ENCODE measurements at places on chromosomes 5 and 9.

DNA sequence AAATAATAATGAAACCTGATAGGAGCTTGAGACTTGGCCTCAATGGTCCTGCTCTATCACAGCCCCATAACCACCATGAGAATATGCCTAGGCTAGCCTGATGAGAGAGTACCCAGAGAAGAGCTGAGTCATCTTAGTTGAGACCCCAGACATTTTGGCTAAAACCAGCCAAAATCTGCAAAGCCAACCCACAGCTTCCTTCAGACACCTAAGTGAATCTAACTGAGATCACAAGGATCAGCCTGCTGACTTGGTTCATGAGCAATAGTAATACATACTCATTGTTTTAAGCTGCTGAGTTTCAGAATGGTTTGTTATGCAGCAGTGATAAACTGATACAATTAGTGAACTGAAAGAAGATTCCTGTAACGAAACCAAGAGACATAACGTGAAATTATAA lies 473.7 kb upstream of the PTGER4 start:
- DNase-seq: no peak

- no peak for DNase-seq
Measured at GRCh38 chr9:129283291-129283691, 105.2 kb upstream of the IER5L start.

GRCh38 chr5:33282157-33282556 lies 158.6 kb upstream of the TARS1 start:
- DNase-seq: no peak

DNA sequence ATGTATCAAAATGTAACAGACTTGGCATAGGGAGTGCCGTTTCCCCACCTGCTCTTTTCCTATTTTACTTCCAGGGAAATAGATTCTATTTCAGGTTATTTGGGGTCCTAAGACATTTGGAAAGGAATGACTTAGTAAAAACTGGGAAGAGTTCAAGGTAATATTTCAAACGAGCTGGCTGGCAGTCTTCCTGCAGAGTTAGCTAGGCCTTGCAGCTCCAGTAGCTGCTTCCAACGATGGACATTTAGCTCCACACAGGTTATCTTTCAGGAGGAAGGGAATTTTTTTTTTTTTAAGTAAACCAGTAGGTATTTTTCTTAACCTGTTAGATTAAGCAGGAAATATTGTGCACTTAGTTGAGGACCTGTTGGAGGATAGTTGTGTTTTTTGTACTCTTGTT lies 45.2 kb downstream of the TLE4 start:
- DNase-seq: no peak

DNA sequence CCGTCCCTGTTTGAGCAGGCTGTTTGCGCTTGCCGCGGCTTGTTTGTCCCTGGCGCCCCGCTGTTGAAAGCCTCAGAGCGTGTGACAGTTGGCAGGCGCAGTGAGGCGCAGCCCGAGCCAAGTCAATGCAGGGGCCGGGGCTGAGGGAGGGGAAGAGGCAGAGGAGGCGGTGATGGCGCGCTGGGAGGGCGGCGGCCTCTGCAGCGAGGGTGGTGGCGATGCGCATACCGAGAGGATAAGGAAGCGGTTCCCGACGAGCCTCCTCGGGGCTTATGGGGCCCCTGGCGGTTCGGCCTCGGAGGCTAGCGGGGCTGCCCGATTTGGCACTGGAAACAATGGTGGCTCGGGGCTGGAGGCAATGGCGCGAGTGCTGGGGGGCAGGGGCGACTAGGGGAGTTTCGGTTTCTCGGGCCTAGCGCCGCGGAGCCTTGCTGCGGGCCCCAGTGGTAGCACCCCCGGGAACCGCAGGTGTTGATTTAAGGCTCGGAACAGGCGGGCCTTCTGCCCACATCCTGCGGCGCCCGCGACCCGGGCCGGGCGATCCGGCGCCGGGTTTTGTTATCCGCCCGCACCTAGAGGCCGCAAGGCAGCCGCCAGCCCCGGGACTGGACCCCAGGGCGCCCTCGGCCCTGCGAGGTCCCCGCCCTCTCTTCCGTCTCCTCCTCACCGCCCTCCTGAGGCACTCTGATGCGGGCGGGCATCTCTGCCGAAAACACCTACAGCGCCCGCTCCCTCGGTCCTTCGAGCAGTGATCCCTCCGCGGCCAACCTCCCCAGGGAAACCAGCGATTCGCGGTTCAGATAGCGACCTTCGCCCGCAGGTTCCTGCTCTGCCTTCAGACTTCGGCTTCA lies 947 bp upstream of the LNPEP start:
- DNase-seq: peak; percentile 84

DNA sequence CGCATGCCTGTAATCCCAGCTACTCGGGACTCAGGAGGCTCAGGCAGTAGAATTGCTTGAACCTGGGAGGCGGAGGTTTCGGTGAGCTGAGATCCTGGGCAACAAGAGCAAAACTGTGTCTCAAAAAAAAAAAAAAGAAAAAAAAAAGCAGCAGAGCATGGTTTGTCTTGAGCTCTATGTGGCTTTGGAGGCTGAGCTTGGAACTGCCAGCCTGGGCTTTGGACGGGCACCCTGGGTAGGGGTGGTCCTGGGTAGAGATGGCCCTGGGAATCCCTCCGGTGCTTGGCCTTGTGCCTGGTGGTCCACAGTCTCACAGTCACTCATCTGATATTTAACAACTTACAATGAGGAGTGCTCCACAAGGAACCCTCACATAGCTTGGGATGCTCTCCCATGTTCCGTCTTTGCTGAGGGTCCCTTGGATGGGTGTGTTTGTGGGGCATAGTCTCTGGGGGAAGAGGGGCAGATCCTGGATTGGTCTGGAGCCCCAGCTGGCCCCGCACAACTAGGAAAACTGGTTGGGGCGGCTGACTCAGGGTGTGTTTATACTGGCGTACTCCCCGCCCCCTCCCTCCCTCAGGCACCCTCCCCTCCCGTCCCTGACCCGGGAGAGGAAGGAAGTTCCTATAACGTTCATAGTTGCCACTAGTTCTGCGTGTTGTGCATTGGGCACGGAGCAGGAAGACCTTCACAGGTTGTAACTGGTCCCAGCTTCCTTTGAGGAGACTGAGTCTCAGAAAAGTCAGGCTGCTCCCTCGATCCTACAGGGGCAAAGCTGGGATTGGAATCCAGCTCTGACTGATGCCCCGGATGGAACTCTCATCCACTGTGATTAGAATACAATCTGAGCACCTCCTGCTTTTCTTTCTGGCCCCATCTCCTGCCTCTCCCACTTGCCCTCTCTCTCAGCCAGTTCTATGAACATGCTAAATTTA lies 11.2 kb downstream of the IER5L start:
- peak; percentile 26 for DNase-seq

DNA sequence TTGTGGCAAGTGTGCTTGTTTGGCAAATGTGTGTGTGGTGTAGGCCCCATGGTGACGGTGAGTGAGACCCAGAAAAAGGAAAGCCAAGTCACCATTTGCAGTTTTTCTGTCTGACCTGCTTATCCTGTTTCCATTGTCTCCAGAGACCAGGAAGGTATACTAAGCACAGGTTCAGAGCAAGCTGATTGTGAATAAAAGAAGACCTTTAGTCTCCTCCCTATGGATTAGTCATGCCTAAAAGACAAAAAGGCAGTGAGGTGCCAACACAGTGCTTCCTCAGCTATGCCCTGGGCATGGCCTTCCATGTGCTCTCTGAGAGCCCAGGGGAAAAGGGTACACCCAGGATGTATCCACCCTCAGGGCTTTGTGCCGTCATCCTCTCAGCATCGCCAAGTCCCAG lies 49.2 kb upstream of the SHOC1 start:
- DNase-seq: no peak

DNA sequence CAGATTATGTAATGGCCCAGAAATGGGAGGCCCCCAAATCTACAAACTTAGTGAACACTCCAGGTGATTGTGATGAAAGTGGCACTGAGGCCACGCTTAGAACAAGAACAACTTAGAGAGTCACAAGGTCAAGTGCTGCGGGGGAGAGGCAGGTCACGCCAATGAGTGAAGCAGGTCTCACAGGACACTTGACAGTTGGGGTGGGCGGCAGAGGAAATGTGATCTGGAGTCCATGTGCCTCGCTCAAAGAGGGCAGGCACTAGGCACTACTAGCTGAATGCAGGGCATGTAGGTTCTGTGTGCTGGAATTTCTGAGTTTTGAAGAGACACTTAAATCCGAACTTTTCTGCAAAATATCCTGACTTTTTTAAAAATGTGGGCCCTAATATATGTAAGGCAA lies 193.2 kb upstream of the RORB start:
- no peak for DNase-seq

GRCh38 chr5:100595152-100595811 lies 60.1 kb downstream of the FAM174A start:
- no peak for DNase-seq

- DNase-seq: no peak
Measured at GRCh38 chr5:73969195-73970036, 343.4 kb downstream of the ARHGEF28 start.

GRCh38 chr5:151382576-151382975 lies 35.2 kb upstream of the SLC36A2 start:
- no peak for DNase-seq

DNA sequence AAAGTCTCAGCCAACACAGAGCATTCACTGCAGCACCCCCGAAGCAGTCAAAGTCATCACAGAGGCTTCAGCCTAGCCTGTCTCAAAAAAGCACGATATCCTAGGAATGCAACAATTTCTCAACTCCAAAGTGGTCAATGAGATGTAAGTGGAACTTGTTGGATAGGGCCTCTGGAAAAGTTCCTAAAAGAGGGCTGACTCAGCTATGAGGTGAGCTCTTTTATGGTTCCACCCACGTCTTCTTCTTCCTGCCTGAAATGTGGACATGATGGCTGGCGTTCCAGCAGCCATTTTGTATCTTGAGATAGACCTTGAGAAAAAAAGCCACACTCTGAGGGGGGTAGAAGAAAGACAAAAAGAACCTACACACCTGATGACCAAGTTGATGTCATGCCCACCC lies 32.5 kb upstream of the TRIO start:
- no peak for DNase-seq

- no peak for DNase-seq
Measured at GRCh38 chr9:136436055-136436634, 3.5 kb downstream of the INPP5E start.

DNA sequence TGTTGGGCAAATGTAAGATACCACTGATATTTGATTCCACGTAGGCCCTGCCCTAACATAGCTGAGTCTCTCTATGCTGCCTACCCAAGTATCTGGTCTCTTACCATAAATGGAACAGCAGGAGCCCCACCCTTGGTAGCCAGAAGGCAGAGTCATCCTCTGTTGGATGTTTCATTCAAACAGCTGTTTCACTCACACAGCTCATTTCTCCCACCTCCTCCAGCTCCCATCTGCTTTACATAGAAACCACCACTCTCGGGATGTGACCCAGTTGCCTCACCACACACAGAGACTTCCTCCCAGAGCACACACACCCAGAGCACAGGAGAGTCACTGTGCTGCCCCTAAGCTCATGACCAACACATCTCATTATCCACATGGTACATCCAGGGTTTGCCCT lies 165.3 kb downstream of the TMEM167A start:
- DNase-seq: no peak

DNA sequence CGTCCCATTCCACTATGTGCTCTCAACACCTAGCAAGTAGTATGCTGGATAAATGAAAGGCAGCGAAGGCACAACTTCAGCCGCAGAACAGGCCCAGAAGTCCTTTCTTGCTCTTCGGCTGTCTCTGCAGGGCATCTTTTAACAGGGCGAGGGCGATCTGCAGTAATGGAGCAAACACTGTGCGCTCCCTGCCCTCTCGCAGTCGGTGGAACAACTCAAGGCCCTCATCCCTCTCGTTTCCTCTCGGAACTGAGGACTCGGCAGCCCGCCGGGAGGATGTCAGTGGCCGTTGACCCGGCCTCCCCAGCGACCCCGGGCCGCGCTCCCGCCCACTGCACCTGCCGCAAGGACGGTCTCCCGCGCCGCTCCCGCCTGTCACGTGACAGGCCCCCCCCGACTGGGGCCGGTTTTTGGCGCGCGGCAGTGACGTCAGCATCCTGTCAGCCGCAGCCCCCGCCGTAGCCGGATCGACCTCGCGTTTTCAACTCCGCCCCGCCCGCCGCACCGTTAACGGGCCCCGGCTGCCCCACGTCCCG lies 1.1 kb downstream of the ZNF367 start:
- peak; percentile 58 for DNase-seq

DNA sequence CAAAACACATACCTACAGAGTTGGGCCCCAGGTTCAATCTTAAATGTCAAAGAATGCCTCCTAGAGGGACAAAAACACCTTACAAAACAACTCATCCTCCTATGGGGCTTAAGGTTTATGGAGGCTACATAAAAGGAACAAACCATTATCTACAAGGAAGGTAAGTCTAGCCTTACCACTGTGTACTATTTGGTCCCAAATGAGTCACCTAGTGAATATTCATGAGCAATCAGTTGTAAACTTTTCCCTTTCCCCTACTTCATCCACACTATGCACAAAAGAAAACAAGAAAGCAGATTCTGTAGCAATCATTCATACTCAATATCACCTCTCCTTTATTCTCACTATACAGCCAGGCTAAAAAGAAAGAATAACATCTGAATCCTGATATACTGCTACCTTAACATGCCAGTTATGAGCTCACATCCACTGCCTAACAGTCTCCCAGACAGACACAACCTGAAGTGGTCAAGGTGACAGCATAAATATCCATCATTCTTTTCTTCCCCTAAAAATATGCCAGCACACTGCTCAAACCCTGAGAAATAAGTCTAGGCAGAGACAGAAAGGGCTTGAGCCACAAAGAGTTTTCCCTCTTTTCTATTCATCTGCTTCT lies 6.2 kb downstream of the OXCT1 start:
- DNase-seq: no peak

GRCh38 chr5:149887622-149888183 lies 56.9 kb downstream of the PDE6A start:
- no peak for DNase-seq

GRCh38 chr9:136605988-136606660 lies 56.6 kb upstream of the EGFL7 start:
- DNase-seq: no peak

DNA sequence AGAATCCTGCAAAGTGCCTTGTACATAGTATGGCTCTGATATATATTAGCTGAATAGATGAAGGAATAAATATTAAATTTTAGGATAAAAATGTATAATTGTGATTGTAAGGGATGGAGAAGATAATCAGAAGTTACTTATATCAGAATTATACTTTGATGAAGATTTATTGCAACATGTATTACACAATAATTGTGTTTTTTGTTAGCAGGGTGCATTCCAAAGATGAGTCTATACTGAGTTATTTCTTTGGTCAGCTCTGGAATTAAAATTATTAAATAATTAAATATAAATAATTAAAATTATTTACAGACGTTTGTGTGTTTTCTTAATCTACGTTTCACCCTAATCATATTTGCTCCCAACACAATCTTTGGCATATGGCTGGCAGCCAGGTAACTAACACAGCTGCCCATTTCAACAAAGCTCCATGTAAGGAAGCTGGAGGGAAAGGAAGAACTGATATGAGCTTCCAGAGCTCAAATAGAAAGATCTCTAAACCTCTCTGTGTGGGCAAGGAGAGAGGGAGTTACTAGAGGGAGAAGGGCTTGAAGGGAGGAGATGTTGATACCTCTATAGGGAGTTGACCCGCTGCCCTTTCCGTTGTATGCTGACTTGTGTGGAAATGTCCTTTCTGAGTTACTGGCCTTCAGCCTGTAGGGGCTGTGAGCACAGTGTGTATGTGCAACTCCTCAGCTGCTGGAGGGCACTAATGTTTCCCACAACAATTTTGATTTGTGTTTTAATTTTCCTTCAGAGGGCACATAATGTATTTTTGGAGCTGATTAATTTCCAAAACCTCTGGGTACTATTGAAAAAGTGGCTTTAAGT lies 403.4 kb downstream of the MAN2A1 start:
- DNase-seq: no peak

- no peak for DNase-seq
Measured at GRCh38 chr9:98627296-98627695, 81.4 kb downstream of the GABBR2 start.
